ENCODE measurements at places on chromosomes 13 and 19. TPM values are rescaled to one million over a fixed set of nuclear protein-coding genes. Genes with fewer than 3 reads are reported as not detected.

DNA sequence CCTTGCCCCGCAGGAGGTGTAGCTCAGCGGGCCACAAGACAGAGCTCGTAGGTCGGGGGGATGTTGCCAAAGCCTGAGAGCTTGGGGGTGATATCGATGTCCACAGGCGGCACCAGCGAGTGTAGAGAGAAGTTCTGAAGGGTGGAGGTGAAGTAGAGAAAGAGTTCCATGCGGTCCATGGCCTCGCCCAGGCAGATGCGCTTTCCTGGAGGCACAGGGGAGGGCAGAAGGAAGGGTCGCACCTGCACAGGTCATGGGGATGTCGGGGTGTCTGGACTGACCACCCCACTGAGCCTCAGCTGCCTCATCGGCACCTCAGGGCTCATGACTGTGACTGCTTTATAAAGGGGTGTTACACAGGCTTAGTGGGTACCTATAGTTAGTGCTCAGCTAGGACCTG, 37.8 kb upstream of the CYP2A13 start:
- DNase-seq: no peak

GRCh38 chr13:25118378-25118905, 22.5 kb downstream of the PABPC3 start:
- no peak for DNase-seq

DNA sequence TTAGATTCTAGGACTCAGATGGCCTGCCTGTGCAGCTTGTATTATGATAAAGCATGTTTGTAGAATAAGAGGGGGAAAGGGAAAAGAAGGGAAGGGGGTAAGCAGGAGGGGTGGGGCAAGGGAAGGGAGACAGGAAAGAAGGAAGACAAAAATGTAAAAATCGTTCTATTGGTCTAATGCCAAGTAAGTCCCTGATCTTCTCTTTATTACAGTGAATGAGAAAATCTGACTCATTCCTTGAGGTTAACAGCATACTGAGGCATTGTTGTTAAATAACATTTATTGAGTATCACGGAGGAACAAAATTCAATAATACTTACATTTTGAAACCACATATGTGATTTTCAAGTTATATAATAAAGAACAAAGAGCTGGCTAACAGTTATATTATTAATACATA, 1534.7 kb downstream of the OLFM4 start:
- no peak for DNase-seq

DNA sequence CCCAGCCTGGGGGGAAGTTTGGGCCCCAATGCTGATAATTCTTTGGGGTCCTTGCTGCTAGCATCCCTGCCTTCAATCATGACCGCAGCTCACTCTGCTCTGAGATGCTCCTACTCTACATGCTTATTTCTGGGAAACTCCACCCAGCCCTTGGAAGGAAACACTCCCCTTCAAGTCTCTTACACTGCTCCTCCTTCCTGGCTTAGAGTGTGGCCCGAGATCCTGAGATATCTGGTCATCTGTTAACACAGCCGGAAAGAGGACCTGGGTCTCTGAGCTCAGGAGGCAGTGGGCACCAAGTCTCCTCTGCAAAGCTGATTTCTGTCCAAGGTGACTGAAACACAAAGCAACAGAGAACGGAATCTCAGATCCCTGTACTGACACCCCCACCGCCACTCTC, 33.0 kb downstream of the CYP4F2 start:
- no peak for DNase-seq

DNA sequence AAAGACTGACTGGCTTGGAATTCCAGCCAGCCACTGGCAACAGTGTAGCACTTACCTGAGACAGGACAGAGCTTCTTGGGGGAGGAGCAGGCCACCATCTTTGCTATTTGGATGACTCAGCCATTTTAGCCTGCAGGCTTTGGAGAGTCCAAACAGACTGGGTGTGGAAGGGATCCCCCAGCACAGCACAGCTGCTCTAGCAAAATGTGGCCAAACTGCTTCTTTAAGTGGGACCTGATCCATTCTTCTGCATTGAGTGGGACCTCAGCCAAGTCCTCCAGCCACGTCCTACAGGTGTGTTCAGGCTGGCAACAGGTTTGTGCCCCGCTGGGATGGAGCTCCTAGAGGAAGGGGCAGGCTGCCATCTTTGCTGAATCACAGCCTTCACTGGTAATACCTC, 80.0 kb downstream of the NDFIP2 start:
- DNase-seq: no peak

- DNase-seq: peak; percentile 85
Measured at GRCh38 chr13:33108620-33109019, 92.4 kb downstream of the KL start.

DNA sequence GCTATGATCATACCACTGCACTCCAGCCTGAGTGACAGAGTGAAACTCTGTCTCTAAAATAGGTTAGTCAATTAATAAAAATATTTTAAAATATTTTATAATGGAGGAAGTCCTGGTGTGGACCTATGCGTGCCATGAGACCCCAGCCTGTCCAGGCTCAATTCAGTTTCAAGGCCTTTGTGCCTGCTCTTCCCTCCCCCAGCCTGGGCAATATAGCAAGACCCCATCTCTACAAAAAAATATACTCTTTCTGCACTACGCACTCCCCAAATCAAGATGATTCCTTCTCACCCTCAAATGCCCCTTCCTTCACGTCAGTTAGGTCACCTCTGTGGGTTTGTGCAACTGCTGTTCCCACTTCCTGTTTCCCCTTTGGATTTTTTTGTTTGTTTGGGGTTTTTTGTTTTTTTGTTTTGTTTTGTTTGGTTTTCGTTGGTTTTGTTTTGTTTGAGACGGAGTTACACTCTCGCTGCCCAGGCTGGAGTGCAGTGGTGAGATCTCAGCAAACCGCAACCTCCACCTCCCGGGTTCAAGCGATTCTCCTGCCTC, 1.4 kb upstream of the HSH2D start:
- no peak for DNase-seq

- peak; percentile 34 for DNase-seq
Measured at GRCh38 chr13:107124129-107124718, 556.3 kb upstream of the ARGLU1 start.

- no peak for DNase-seq
Measured at GRCh38 chr13:40056898-40057619, 401.6 kb downstream of the COG6 start.

GRCh38 chr19:15649526-15649925, 8.8 kb downstream of the CYP4F3 start:
- DNase-seq: no peak

DNA sequence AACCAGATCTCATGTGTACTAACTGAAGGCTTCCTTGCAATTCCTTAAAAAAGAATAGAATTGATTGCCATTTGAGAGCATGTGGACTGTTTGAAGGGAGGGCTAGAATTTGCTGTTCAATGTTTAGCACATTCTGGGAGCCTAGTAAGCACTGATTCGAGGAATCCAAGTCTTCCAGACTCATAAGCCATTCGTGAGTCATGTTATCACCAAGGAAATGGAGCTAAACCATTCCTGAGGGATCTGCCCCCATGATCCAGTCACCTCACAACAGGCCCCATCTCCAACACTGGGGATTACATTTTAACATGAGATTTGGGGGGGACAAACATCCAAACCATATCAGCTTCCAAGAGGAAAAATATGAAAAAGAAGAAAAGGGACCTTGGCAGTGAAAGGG, 276.4 kb downstream of the KCNRG start:
- DNase-seq: peak; percentile 22

DNA sequence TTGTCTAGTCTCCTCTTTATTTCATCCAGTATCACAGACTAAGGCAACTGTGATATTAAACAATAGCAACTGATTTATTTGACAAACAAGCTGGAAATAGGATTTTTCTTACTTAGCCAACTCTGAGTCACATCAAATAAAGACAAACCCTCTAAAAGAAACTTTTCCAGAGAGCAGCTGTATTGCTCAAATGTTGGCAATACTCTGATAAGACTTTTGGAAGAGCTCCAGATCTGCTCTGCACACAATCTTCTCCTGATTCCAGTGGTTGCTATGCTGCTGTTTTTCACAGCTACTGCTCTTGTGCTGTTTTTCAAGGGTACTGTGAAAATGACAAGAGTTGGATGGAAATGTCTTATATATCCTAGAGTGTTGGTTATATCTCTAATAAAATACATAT, 1479.2 kb downstream of the SLITRK5 start:
- DNase-seq: no peak

DNA sequence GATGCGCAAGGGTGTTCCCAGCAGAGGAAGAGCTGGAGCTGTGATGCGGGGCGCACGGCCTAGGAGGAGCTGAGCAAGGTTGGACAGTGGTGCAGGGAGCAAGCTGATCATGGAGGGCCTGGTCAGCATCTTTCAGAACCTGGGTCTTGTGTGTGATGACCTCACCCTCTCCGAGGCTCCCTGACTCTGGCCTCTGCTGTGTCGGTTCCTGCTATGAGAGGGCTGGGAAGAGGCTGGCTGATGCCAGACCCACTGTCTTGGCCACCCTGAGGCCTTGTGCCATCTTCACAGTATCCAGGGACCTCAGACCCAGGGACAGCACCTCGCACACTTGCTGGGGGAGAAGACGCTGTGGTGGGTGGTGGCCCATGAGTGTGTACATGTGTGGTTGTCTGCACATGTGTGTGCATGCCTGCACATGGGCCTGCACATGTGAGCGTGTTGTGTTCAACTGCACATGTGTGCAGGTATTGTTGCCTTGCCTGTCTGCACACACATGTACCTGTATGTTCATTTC, 16.5 kb upstream of the C13orf46 start:
- DNase-seq: no peak

GRCh38 chr13:80237646-80238045, 103.3 kb downstream of the SPRY2 start:
- peak; percentile 60 for DNase-seq

GRCh38 chr19:15788594-15789270, 1.3 kb downstream of the OR10H5 start:
- no peak for DNase-seq

- DNase-seq: peak; percentile 52
Measured at GRCh38 chr13:73722120-73722519, 412.1 kb downstream of the KLF12 start.

GRCh38 chr19:15289673-15290072, 42.7 kb downstream of the BRD4 start:
- DNase-seq: no peak

- no peak for DNase-seq
Measured at GRCh38 chr13:49298416-49298815, 50.7 kb downstream of the CDADC1 start.

- DNase-seq: no peak
Measured at GRCh38 chr13:109656206-109656605, 130.2 kb downstream of the IRS2 start.

- DNase-seq: no peak
Measured at GRCh38 chr13:101493541-101493940, 41.1 kb downstream of the ITGBL1 start.

DNA sequence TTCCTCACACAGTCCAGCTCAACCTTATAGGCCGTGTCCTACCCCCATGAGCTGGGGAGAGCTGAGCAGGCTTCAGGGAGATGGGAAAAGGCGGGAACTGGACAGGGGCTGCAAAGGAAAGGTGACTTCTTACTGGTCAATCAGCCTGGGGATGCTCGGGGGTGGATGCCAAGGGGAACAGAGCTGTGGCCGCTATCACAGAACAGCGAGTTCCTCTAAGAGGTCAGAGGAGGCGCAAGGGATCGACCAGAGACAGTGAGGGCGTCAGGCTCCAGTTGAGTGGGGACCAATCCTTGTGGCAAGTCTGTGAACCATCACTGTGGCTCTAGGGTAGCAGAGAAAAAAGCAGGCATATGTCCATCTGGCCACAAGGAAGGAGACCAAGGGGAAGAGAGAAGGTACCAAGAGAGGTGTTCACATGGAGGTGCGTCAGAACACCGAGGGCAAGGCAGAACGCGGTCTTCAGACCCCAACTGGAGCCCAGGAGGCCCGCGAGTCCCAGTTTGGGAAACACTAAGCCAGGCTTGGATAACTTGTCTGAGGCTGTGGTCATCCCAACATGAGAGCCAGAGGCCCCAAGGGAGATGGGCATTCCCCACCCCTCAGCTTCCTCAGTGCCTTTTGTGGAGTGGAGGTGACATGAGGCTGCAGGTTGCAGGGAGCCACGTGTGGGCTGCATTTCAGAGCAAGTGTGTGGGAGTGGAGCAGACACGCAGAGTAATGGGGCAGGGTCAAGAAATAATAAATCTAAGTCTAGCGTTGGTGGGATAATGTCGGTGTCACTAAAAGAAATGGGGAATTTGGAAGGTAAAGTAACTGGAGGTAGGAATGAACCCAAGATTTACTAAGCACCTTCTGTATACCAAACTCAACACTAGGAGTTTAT, 3.9 kb downstream of the F10 start:
- DNase-seq: no peak

DNA sequence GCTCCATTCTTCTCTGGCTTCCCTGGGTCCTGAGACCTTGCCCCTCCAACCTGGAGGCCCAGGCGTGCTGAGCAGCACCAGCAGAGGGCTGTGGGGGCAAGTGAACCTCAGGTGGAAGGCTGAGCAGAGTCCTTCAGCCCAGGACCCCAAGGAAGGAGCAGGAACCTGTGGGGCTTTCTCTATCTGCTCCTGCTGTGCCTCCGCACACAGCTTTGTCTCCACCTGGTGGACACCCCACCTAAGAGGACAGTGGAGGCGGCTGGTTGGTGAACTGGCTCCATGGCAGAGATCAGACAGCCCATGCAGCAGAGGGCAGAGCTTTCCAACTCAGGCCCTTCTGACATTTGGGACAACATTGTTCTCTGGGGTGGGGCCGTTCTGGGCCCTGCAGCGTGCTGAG, 19.7 kb downstream of the ZFR2 start:
- peak; percentile 34 for DNase-seq

DNA sequence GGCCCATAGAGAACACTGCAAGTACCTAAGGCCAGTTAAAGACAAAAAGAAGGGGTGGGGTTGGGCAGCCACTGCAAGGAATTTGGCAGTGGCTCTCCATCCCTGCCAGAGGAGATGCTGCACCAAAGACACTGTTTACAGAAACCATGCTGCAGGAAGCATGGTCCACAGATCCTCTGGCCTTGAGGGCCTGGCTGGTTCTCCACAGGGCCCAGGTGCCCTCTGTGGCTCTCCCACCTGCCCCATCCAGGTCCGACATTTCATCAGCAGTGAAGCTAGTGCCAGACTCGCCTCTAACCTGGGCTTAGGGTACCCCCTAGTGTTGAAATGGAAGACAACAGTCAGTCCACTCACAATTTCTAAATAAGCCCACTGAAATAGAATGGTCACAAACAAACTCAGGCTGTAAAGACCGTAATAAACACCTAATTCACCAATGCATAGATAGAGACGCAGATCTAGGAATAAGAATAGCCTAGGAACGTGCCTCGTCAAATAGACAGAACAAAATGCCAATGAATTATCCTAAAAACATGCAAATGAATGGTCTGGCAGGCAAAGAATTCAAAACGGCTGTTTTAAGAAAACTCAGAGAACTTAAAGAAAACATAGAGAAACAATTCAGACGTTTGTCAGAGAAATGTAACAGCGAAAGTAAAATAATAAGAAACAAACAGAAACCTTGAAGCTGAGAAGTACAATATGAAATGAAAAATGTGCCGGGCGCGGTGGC, 23.3 kb downstream of the LYPD4 start:
- peak; percentile 51 for DNase-seq

Gene CATSPERD
- not detected for polyA plus RNA-seq

Gene MAST1
- not detected for polyA plus RNA-seq

Gene PIP5K1C
- polyA plus RNA-seq: 31.2 TPM

Gene B9D2
- 13.2 TPM for polyA plus RNA-seq

Gene CLDND2
- polyA plus RNA-seq: 0.93 TPM

Gene SLITRK6
- not detected for polyA plus RNA-seq

Gene SLC10A2
- polyA plus RNA-seq: not detected

Gene CEACAM20
- not detected for polyA plus RNA-seq

Gene DNAAF3
- 0.47 TPM for polyA plus RNA-seq

Gene FGF9
- 0.39 TPM for polyA plus RNA-seq

Gene TMEM38A
- polyA plus RNA-seq: 1.1 TPM

Gene RCBTB2
- polyA plus RNA-seq: 9.1 TPM

Gene PRX
- 0.52 TPM for polyA plus RNA-seq

Gene PIN1
- polyA plus RNA-seq: 134 TPM

Gene CYP2A6
- not detected for polyA plus RNA-seq

Gene ZNF878
- not detected for polyA plus RNA-seq

Gene OVOL3
- polyA plus RNA-seq: not detected

Gene CLIP3
- polyA plus RNA-seq: 49.0 TPM

Data from GM23248 (cell line).